ENCODE measurements at places on chromosomes 3 and 15. TPM values are rescaled to one million over a fixed set of nuclear protein-coding genes. Genes with fewer than 3 reads are reported as not detected.

The STARD5 gene
- 2.5 TPM for polyA plus RNA-seq

The PRICKLE2 gene
- polyA plus RNA-seq: not detected

The EPHB3 gene
- polyA plus RNA-seq: not detected

The RASL12 gene
- polyA plus RNA-seq: not detected

The SLC12A1 gene
- polyA plus RNA-seq: not detected

The ZKSCAN7 gene
- polyA plus RNA-seq: not detected

The IL17RB gene
- 2.8 TPM for polyA plus RNA-seq

The PPM1L gene
- polyA plus RNA-seq: 0.34 TPM

The SEC22A gene
- polyA plus RNA-seq: 18.6 TPM

The B3GNT5 gene
- polyA plus RNA-seq: 14.4 TPM

The EPHA3 gene
- polyA plus RNA-seq: not detected

The CRABP1 gene
- polyA plus RNA-seq: not detected

The SNX22 gene
- polyA plus RNA-seq: 2.0 TPM

The LRTM1 gene
- polyA plus RNA-seq: not detected

DNA sequence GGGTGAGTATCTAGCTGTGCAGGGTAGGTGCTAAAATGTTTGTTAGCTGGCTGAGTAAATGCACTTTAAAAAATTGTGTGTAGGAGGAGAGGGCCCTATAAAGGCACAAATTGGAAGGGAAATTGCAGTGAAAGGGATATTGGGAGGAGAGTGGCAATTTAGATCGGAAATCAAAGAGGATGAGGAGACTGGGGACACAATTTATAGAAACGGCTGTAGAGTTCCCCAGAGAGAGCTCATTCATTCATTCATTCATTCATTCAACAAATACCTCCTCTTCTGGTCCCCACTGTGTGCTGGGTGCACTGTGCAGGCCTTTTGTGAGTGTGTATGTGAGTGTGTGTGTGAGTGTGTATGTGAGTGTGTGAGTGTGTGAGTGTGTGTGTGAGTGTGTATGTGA, 2.4 kb downstream of the DNAJA4 start:
- no peaks in the 10 kb centered on the region for H3K36me3 ChIP-seq
- H3K27me3 ChIP-seq: no peaks in the 10 kb centered on the region
- no peak overlapping the region for H3K4me3 ChIP-seq
- DNase-seq: no peak

DNA sequence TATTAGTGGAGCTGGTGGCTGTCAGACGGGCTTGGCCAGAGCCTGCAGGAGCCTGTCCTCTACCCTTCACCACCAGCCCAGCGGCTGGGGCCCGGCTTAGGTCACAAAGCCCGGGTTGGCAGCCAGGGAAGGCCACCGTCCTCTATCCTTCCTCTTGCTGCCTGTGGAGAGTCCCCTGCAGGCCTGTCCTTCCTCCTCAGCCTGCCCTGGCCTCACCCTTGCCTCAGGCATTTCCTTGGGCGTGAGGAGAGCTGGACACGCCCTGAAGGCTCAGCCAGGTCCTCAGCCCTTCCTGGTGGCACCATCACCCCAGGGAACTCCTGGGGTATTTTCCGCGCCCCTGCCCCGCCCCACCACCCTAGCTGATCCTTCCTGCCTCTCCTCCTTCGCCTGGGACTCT, 7.7 kb downstream of the CHAC1 start:
- no peak overlapping the region for H3K27ac ChIP-seq
- H3K4me1 ChIP-seq: peaks cover 4% of the 10 kb centered on the region
- DNase-seq: no peak
- no peaks in the 10 kb centered on the region for H3K36me3 ChIP-seq
- no peak overlapping the region for H3K4me3 ChIP-seq

GRCh38 chr3:194221336-194221735, 85.4 kb downstream of the HES1 start:
- H3K36me3 ChIP-seq: no peaks in the 10 kb centered on the region
- H3K27me3 ChIP-seq: no peaks in the 10 kb centered on the region
- peaks cover 34% of the 10 kb centered on the region for H3K4me1 ChIP-seq
- no peak overlapping the region for H3K27ac ChIP-seq
- H3K4me3 ChIP-seq: no peak overlapping the region
- DNase-seq: no peak

DNA sequence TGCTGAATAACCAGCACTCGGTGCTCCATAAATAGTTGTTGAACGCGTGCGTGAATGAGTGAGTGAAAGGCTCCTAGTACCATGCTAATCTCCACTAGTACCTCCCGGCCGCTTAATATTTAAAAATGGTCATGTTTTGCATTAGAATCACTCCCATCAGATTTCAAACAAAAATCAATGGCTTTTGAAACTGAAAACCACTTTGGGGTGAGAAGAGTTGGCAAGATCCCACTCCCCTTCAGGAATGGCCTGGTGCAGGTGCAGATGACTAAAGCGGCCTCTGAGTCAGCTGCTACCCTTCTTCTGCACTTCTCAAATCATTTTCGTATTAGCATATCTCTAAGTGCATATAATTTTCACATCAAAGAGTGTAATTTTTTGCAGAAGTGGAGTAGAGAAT, 425.3 kb upstream of the PROK2 start:
- H3K36me3 ChIP-seq: no peaks in the 10 kb centered on the region
- DNase-seq: no peak
- no peaks in the 10 kb centered on the region for H3K4me1 ChIP-seq

DNA sequence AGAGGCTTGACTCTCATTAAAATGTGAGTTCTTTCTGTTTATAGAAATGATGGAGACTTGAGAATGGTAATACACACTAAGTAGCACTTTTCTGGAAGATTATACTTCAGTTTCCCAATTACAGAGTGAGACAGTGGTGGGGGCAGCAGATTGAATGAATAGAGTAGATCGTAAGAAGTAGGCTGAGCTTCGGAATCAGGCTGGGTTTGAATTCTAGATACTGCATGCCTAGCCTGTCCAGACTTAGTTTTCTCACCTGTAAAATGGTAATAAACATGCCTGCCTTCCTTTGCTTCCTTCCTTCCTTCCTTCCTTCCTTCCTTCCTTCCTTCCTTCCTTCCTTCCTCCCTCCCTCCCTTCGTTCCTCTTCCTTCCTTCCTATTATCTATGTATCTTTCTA, 8.1 kb downstream of the IL1RAP start:
- no peak for DNase-seq
- no peaks in the 10 kb centered on the region for H3K36me3 ChIP-seq
- H3K27ac ChIP-seq: no peak overlapping the region
- H3K27me3 ChIP-seq: no peaks in the 10 kb centered on the region
- H3K4me3 ChIP-seq: no peak overlapping the region
- H3K4me1 ChIP-seq: no peaks in the 10 kb centered on the region

GRCh38 chr3:124267406-124267805, 275.5 kb upstream of the ROPN1 start:
- no peak overlapping the region for H3K27ac ChIP-seq
- DNase-seq: no peak
- H3K4me3 ChIP-seq: no peak overlapping the region
- no peaks in the 10 kb centered on the region for H3K36me3 ChIP-seq
- H3K4me1 ChIP-seq: no peaks in the 10 kb centered on the region

DNA sequence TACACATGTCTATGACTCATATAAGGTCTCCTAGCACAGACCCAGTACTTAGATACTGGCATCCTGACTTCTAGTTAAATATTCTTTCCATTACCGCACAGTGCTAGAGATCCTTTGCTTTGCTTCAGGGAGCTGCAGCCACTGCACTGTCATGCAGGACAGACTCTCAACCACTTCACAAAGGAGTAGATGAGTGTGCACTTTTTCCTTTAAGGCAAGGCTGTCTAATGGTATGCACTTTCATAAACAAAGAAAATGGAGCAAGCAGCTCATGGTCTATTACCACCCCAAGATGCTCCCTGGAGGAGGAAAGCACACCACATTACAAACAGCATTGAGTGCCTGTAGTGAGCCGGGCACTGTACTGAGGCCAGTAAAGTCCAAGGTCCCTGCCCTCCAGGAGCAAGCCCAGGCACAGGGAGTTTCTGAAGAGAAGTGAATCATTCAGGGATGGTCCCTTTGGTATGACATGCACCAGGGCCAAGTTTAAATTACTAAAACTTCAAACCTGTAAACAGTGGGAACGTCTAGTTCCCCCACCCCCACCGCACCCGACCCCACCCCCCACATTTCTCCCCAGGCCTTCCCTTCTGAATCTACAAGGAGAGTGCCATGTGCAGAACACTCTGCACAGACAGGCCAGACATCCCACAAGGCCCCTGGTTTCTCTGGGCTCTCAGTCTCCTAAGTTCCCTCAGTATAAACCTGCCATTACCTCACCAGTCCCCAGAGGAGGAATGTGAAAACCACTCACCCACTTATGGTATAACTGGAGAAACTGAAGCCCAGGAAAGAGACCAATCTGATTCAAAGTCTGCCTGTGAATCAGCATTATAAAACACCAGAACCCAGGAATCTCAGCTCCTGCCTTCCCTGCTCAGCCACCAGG, 107.8 kb upstream of the BCL6 start:
- no peaks in the 10 kb centered on the region for H3K27me3 ChIP-seq
- H3K27ac ChIP-seq: no peak overlapping the region
- no peak overlapping the region for H3K4me3 ChIP-seq
- no peak for DNase-seq
- H3K36me3 ChIP-seq: no peaks in the 10 kb centered on the region

GRCh38 chr15:51132384-51133139, 37.9 kb upstream of the TNFAIP8L3 start:
- H3K36me3 ChIP-seq: no peaks in the 10 kb centered on the region
- no peak overlapping the region for H3K27ac ChIP-seq
- no peak overlapping the region for H3K4me3 ChIP-seq
- H3K27me3 ChIP-seq: peaks cover 13% of the 10 kb centered on the region
- DNase-seq: peak; percentile 55

- no peak overlapping the region for H3K27ac ChIP-seq
- no peaks in the 10 kb centered on the region for H3K27me3 ChIP-seq
- DNase-seq: no peak
- H3K4me3 ChIP-seq: no peak overlapping the region
- no peaks in the 10 kb centered on the region for H3K36me3 ChIP-seq
These were observed 373.4 kb downstream of the LPP start for GRCh38 chr3:188527389-188527788.

GRCh38 chr3:148331081-148331846, 366.4 kb upstream of the AGTR1 start:
- H3K4me1 ChIP-seq: no peaks in the 10 kb centered on the region
- no peaks in the 10 kb centered on the region for H3K36me3 ChIP-seq
- no peak overlapping the region for H3K27ac ChIP-seq
- H3K27me3 ChIP-seq: no peaks in the 10 kb centered on the region
- no peak for DNase-seq

DNA sequence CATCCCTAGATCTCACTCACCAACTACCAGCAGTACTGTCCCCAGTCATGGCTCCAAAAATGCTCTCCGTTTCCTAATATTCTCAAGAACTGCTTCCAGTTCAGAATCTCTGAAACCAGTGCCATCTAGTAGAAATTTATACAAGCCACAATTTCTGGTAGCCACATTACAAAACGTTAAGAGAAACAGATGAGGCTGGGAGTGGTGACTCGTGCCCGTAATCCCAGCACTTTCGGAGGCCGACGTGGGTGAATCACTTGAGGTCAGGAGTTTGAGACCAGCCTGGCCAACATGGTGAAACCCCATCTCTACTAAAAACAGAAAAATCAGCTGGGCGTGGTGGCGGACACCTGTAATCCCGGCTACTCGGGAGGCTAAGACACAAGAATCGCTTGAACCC, 78.4 kb upstream of the RAD18 start:
- H3K4me3 ChIP-seq: no peak overlapping the region
- H3K4me1 ChIP-seq: peaks cover 5% of the 10 kb centered on the region
- H3K36me3 ChIP-seq: no peaks in the 10 kb centered on the region
- no peak overlapping the region for H3K27ac ChIP-seq
- no peak for DNase-seq

DNA sequence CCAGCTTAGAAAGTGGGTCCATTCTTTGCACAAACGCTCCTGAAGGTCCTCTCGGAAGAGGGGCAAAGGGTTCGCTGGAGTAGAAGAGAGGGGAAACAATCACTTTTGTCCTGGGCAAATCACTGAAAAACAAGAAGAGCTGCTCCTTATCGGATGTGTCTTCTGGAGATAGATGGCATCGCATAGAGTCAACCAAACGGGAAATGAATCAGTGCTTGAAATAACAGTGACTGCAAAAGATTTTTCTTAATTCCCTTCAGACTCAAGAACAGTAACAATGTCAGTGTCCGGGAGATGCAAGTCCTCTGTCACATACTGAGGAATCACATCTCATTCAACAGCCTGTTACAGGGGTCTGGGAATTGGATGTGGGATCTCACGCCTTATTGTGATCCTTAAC, 78.8 kb upstream of the PCSK6 start:
- H3K36me3 ChIP-seq: no peaks in the 10 kb centered on the region
- no peak overlapping the region for H3K27ac ChIP-seq
- H3K4me1 ChIP-seq: no peaks in the 10 kb centered on the region
- no peak overlapping the region for H3K4me3 ChIP-seq
- DNase-seq: no peak

DNA sequence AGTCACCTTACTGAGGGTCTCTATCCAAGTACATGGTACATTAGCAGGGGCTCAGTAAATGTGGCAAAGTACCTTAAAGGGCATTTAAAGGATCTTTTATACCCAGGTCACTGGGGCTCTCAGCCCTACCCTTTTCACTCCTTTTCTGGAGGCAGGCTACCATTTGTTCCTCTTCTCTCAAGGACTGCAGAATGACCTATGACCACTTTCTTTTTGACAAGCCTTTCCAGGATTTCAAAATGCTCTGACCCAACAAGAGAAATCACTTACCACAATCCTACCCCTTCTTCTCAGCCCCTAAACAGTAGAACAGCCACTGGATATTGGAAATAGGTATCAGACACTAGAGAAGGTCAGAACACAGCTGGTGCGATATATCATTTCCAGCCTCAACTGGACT, 221.8 kb upstream of the TPRG1 start:
- no peak overlapping the region for H3K27ac ChIP-seq
- no peaks in the 10 kb centered on the region for H3K36me3 ChIP-seq
- H3K4me1 ChIP-seq: no peaks in the 10 kb centered on the region
- H3K4me3 ChIP-seq: no peak overlapping the region
- H3K27me3 ChIP-seq: no peaks in the 10 kb centered on the region

Measured in K562 (cell line).